ENCODE measurements at places on chromosomes 6 and 20.

- no peak for DNase-seq
Observed at GRCh38 chr20:63024573-63025392, 18.0 kb upstream of the BHLHE23 start.

GRCh38 chr6:1940381-1940780 is 305.0 kb downstream of the GMDS start:
- no peak for DNase-seq

- DNase-seq, result no peak
Observed at GRCh38 chr20:11573507-11573906, 344.2 kb upstream of the BTBD3 start.

- no peak for DNase-seq
Observed at GRCh38 chr6:135474362-135474761, 23.2 kb downstream of the AHI1 start.

- no peak for DNase-seq
Observed at GRCh38 chr20:35269055-35269781, 8.7 kb downstream of the MMP24OS start.

- no peak for DNase-seq
Observed at GRCh38 chr6:119541132-119541905, 191.8 kb upstream of the MAN1A1 start.

GRCh38 chr20:63612276-63612931 is 14.5 kb downstream of the GMEB2 start:
- DNase-seq, result no peak

DNA sequence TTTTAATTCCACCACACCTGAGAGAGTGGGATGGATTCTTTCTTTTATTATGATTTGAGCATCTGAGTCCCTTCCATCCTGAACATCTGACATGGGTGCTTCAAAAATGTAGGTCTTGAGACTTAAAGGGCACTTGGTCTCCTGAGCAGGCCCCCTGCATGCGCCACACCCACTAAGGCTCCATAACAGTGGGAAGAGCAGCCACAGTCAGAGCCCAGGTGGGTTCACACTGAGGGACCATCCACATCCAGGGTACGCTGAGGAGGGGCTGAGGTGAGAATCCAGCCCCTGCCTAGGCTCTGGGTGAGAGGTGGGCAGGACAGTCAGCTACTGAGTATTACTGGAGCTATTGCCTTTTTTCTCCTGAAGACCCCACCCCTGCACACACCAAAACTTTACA is 42.7 kb downstream of the HLA-A start:
- DNase-seq, result no peak

- DNase-seq, result no peak
Observed at GRCh38 chr20:37729909-37730308, 36.1 kb downstream of the CTNNBL1 start.

DNA sequence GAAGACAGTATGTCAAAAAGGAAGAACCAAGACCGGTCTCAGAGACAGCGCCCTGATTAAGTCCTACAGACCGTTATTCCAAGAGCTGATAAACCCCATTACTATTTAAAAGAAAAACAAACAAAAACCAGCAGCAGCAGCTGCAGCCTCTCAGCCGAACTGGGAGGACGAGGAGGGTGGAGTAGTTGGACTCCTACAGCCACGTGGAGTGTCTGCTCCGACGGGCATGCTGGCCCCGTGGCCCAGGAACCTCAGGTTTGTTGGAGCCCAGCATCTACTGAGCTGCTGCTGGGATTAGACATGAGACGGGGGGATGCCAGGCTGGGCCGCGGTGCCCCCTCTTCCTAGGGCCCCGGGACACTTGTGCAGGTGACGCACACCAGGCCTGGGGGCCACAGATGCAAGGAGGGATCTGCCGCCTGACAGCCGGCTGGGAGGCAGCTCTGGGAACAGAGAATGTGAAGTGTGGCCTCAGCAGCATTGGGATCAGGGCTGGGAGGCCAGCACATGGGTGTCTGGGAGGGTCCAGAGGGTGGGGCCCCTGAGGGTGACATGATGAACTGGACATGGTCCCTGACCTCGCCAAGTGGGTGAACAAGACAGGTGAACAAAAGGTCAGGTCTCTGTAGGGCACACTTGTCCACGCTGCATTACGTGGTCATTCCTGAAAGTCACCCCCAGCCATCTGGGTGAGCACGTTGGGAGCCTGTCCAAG is 2.9 kb upstream of the ZBTB46 start:
- no peak for DNase-seq

GRCh38 chr20:3557237-3557785 is 86.5 kb downstream of the ATRN start:
- DNase-seq, result no peak

GRCh38 chr20:35539756-35540212 is 2.1 kb upstream of the ERGIC3 start:
- no peak for DNase-seq

DNA sequence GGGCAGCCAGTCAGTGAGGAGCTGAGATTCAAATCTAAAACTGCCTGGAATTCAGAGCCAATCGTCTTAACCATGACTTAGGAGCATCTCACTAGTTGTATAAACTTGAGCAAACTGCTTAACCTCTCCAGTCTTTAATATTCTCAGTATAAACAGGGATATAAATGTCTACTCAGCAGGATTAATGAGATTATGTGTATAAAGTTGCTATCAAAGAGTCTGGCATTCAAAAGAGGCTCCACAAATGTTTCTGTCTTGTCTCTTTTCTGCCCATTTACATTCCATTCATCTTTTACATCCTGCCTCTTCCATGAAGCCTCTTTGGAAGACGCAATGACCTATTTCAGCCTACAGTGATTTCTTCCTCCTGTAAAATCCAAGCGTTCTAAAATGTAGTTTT is 66.9 kb downstream of the BLOC1S5 start:
- no peak for DNase-seq

GRCh38 chr20:35515949-35516645 is 13.4 kb downstream of the C20orf173 start:
- DNase-seq, result no peak
